ENCODE measurements at places on chromosomes 11 and 22.
A peak's percentile ranks its signal among the peaks of the same experiment; 100 is the strongest.

DNA sequence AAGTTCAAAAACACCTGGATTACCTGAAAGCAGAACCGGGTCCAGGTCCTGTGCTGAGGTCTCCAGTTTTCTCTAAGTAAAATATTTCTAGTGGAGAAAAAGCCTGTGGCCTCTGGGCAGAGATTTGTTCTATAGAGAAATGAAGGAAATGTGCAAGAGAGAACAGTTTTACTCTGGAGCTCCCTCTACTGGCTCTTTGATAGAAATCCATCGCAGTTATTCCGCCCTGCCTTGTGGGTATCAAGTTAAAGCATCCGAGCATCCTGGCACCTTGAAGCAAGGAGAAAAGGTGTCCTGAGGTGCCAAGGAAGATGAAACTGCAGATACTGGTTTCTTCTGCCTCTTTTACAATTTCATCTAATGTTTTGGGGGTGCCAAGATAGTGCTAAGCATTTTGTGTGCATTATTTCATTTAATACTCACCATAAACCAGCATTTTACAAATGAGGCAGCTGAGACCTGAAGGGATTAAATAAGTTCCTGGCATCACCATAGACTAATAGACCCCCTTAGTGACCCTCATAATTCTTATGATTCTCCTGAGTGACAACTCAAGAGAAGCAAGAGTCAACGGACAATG is 113.1 kb upstream of the HSD17B12 start:
- DNase-seq, result peak; percentile 11

DNA sequence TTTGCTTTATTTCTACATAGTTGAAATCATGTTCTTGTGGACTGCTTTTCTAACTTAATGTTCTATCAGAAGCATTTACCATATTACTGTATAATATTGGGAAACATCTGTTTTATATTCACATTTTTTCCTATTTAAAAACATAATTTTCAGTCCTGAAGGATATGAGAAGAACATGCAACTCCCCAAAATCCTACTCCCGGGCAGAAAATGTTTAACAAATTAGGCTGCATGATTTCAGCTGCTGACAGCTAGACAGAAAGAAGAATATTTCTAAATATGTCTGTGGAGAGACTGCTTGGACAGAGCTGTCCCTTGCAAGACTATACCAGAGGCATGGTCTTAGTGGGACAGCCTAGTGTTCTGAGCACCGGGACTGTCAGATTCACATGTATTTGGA is 15.7 kb upstream of the AMPD3 start:
- DNase-seq, result no peak

DNA sequence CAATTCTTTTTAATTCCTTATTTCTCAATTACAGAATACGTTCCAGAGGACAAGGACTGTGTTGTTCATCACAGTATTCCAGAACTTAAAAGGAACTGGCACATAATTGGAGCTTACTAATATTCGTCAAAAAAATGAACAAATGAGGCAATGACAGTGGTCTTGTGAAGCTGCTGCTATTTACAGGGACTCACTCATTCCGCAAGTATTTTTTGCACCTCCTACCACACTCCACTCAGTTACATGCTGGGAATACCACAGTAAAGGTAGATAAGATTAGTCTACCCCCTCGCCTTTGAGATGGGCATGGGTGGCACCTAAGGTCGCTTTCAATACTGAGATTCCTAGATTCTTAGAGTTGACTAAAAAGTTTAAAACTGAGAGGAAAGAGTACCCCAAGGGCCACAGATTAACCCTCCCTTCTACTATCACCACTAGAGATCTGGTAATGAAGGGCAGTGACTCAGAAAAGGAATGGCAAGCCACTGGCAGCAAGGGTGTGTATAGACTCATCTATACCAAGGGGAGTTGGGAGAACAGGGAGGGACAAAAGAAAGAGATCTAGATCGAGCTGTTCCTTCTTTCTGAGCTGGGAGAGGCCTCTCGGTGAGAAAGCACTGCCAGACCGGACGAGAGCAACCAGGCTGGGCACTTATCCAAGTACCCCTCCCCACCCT is 85.0 kb downstream of the RPL27A start:
- DNase-seq, result no peak

- no peak for DNase-seq
These were observed 139.2 kb downstream of the CCDC81 start for GRCh38 chr11:86513746-86514373.

DNA sequence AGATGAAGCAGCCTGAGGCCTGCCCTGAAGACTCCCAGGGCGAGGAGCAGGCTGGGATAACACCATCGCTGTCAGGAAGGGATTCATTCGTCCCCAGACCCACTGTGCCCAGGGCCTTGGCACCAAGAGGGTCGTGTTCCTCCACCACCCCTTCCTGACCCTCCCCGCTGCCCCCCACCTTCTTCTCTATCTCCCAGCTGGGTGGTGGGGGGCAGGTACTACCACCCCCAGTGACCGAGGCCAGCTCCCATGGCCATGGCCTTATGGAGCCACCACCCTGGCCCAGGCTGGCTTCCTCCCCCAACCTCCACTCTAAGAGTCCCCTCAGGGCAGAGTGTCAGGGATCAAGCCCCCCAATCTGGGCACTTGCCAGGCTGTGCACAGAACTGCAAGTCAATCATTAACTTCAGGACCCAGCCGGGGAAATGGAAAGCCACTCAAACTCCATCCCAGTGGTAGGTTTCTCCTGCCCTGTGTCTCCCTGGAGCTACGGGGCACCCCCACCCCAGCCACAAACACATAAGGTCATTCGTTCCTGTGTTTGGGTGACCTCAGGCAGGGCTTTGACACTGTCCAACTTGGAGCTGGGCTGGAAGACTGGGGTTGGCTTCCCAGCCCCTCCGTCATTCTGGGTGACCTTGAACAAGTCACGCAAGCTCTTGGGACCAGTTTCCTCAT is 33.3 kb upstream of the WNT11 start:
- DNase-seq, result no peak

GRCh38 chr11:74466916-74467885 is at the start of gene KCNE3:
TSS of gene KCNE3 (minus strand) at chr11:74467549. CDS start at chr11:74457563, 9,986 bp downstream.
- DNase-seq, result no peak

- no peak for DNase-seq
These were observed 22.3 kb downstream of the CBX7 start for GRCh38 chr22:39130152-39130704.

DNA sequence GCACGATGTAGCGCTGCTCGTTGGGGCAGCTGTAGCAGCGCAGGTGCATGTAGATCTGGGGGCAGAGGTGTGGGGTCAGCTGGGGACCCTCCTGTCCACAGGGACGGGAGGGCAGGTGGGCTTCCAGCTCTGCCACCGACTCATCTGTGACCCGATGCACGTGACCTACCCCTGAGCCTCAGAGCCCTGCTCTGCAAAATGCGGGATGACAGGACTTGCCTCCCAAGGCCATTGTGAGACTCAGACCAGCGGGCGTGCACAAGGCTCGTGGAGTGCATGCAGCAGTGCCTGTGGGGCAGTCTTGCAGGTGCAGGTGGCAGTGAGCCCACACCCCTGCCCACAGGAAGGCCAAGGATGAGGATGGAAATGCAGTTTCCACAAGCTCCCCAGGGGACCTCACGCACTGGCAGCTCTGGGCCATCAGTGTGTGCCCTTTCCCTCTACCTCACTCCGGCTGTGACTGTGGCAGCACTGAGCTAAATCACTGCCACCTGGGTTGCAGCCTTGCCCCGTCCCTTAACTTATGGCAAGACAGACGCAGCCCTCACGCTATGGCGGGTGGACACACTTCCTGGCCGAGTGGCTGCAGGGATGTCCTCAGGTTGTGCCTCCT is 26.7 kb downstream of the TMEM184B start:
- DNase-seq, result no peak

- DNase-seq, result no peak
These were observed 12.9 kb downstream of the DTX4 start for GRCh38 chr11:59184691-59185339.

DNA sequence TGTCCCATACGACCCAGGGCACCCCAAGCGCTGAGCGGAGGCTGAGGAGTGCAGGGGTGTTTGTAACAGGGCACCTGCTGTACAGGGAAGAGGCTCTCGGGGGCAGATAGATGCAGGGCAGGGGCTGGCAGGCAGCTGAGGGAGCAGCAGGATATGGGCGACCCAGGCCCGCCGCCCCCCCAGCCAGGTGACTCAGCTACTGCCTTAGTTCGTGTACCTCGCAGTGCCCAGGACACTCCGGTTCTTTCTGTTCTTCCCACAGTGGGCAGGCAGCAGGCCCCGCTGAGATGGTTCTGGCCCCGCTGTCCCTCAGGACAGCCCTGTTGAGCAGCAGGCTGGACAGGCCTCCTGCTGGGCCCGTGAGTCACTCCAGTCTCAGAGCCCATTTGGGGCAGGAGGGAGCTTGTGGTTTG is 16.2 kb downstream of the PHLDA2 start:
- no peak for DNase-seq

All from pulmonary artery endothelial cell (primary cell).